BJ (cell line): ENCODE measurements at places on chromosomes 3 and 15.
A peak's percentile ranks its signal among the peaks of the same experiment; 100 is the strongest.

GRCh38 chr3:52144034-52144795, 10.0 kb downstream of the POC1A start:
- DNase-seq: no peak

DNA sequence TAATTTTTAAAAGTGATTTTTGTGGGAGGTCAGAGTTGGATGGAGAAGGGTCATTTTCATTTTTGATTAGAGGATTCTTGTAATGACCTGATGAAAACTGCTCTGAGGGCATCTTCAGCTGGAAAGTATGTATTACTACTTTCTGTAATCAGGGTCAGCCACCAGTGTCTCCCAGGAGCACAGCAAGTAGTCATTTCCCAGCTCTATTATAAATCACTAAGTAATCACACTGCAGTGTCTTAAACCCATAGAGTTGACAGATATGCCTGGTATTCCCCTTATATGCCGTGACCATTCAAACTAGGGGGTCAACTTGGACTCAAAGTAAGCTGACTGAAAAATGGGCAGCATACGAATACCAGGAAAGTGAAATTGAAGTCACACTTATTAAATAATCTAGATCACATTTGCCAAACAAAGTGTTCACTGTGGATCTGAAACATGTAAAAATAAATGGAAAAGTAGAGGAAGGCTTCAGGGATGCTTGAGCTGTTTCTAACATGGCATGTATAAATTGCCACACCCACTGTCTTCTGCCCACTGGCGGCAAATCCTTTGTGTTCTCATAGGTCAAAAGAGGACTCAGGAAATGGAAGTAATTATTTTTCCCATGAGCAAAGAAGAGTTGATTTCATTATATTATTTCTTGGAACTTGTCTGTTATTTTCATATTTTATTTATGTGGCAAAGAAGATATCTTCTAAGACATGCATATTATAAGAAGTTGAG, 105.7 kb downstream of the MBNL1 start:
- DNase-seq: no peak

- DNase-seq: no peak
Measured at GRCh38 chr3:185280572-185281365, 26.9 kb upstream of the EHHADH start.

DNA sequence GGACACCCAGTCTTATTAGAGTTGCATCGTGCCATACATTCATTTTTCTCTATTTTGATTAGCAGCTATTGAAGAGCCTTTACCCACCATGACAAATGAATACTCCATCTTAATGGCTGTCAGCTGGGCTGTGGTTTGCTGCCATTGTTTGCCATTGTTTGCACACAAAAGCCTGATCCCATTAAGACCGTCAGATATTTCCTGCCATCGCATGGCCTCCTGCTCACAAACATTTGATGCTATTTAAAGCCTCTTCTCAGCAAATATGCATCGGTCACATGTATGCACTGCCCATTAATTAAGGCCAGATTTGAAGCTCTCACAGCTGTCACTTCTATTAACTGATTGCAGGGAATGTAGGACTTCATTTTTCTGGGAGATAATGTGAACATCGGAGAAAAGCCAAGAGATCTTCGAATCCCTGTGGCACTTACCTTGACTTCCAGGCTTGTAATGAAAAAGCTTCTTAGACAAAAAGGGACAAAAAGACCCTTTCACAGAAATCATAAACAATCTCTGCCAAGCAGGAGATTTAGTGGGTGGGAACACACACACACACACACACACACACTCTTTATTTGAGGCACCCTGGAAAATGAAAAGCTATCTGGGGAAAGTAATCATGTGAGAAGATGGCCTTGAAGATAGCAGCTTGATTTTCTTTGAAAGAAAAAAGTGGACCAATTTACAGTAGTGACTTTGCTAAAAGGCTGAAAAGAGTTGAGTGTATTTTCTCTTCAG, 175.4 kb upstream of the NR2E3 start:
- DNase-seq: no peak

DNA sequence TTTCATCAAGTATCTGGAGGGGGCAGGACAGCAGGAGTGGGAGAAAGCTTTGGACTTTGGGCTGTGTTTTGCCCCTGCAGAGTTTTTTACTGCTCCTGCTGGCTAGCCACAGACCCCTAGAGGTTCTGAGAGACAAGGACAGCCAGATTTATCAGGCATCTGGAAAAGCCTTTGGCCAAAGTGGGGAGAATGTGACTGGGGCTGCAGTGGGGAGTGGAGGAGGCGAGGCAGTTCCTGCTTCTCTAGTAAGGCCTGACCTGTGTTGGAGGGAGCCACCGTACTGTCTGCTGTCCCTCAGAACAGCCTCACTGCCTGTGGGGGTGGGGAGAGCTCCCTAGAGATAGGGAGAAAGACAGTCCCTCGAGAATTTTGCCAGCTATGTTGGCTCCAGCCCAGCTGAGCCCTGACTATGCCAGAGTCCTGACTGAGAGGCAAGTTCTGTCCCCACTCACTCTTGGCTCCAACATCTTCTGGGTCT, 2.2 kb downstream of the ALPK3 start:
- DNase-seq: no peak

GRCh38 chr3:24628523-24629258, 134.0 kb upstream of the THRB start:
- DNase-seq: no peak

DNA sequence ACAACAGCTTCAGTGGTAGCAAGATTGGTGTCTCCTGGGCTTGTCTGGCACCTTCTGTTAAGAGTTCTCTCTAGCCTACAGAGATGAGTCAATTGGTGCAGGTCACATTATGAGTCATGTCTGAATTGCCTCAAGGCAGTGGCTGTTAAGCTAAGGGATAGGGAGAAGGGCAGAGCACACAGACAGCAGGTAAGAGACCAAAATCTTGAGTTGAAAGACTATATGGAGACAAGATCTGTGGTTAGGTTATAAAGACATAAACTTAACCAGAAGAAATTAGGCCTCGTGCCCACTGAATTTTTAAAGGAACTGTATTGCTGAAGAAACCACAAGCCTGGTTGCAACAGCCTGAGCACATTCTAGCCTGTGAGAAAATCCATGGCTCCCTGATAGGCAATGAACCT, 19.2 kb upstream of the KPNA1 start:
- DNase-seq: peak; percentile 57

DNA sequence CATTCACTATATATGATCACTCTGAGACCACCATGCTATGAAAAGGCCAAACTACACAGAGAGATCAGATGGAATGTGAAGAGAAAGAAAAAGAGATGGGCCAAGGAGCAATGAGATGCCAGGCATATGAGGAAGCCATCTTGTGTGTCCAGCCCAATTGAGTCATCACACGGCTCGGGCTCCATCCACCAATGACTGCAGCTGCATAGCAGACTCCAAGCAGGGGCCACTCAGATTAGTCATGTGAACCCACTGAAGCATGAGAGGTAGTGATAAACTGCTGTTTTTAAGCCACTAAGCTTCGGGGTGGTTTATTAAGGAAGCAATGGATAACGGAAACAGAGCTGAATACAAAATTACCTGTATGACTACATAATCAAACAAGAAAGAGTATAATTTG, 185.9 kb downstream of the SUCLG2 start:
- no peak for DNase-seq

DNA sequence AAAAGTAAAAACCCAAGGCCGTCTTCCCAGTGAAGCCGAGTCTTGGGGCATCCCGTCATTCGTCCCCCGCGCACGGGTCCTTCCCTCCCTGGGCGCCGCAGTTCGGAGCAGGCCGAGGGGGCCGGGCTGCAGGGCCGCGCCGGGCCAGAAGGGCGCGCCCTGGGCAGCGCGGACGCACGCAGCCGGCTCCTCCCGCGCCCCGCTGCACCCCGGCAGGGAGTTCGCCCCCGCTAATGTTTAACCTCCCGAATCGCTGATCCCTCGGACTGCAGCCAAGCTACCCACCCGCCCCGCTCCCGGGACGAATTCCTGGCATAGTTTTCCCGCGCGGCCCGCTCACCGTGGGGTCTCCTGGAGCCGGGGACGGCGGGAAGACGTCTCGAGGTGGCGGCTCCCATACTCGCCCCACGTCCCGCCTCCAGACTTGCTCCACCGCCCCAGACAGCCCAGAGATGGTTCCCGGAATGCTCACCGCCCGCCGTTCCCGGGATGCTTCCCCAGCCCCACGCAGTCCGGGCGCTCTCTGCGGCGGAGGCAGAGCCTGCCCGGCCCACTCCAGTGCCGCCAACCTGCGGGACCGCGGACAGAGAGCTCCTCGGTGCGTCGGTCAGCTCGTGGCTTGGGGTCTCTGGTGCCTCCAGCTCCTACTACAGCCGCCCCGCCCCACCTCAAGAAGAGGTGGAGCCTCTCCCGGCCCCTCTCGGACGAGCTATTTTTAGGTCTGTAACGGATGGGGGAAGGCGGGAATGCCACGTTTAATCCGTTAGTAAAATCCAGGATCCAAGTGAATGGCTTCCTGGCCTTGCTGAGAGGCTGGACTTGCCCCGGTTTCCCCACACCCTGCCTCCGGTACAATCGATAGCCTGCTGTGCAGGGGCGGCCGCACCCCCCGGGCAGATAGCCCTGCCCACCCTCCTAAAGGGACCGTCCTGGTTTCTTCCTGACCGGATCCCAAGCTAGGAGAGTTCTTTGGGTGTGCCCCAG, at the start of gene DZIP1L:
DZIP1L (minus strand) TSS at position 621 of the 984 bp plus-strand sequence. CDS start 11,637 bp downstream, outside the sequence.
- no peak for DNase-seq

DNA sequence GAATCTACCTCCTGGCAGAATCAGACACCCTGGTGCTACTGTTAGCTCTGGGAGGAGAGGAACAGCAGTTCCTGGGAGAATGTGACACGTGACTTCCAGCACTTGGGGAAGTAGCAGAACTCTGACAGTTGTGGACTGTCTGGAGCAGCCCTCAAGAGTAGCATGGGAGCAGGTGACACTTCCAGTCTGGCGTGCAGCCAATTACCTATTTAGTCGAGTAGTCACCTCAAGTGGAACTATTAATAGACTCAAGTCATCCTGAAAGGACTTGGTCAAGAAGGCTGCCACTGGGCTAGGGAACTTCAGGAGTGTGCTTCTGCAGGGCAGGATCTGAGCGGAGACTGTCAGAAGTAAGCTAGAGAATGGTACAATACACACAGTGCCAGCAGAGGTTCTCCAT, 62.3 kb downstream of the MTHFS start:
- no peak for DNase-seq

- DNase-seq: no peak
Measured at GRCh38 chr15:37014137-37014536, 86.2 kb downstream of the MEIS2 start.

DNA sequence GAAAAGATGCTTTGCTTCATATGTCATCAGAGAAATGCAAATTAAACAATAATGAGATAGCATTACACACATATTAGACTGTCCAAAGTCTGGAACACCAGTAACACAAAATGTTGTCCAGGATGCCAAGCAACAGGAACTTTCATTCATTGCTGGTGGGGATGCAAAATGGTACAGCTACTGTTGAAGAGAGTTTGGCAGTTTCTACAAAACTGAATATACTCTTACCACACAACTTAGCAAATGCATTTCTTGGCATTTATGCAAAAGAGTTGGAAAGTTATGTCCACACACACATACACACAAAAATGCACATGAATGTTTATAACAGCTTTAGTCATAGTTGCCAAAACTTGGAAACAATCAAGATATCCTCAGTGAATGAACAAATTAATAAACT, 195.2 kb upstream of the MME start:
- no peak for DNase-seq

DNA sequence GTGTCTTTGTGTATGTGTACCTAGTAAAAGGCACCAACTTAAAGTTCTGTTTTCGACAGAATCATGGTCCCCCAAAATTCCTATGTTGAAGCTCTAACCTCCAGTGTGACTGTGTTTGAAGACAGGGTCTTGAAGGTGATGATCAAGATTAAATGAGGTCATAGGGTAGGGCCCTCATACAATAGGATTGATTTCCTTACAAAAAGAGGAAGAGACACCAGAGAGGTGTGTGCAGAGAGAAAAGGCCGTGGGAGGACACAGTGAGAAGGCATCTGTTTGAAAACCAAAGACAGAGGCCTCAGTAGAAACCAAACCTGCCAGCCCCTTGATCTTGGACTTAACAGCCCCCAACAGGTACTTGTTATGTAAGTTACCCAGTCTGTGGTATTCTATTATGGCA, 52.0 kb upstream of the CORO2B start:
- DNase-seq: no peak

DNA sequence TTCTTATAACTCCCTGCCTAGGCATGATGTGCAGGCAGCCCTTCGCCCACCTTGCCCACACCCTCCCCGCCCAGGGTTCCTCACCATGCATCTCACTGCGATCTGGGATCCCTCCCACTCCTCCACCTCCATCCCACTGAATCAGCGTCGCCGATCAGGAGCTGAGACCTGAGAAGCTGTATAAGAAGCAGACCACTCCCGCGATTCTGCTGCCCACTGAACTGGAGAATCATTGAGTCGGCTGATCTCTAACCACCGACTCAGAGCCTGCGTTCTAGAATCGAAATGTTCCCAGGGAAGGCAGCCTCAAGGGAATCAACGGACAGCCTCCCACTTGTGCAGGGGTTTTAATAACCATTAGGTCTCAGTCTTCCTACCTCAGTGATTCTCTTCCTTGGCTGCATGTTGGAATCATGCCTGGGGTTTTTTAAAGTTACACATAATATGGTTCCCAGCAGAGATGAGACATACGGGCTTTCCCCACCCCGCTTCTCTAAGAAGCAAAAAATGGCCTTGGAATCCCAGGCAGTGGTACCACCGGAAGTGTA, 60.2 kb downstream of the TMEM44 start:
- DNase-seq: no peak

DNA sequence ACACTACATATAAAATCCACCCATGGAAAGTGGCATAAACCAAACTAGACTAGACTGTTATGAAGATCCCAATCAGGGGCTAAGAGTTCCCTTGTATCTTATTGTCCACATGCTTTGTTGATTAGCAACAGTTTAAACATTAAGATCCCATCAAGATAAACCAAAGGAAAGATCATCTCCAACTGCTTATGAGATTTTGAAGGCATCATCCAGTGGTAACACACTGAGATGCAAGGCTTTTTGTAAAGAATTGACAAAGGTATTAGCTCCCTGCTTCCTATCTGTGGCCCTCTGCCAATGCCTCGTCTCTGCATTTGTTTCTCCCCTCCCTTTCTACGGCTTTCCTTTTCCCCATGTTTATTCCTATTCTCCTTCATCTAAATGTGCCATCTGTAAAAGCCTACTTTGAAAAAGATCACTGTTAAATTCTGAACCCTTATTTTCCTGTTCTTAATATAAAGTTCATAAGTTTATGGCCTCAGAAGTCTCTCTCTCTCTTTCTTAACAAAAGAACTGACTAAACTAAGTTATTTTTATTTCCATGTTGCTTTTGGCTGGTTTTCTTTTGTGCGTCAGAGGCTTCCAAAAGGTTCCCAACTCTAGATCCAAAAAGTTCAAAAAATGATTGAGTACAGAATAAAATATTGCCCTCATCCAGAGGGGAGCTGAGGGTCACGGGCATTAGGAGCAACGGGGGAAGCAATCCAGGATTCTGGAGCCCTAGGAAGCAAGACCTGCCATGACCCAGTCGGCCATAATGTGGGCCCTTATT, 5.5 kb downstream of the PLD1 start:
- DNase-seq: no peak

- no peak for DNase-seq
Measured at GRCh38 chr3:45026957-45027356, 854 bp downstream of the CLEC3B start.

- no peak for DNase-seq
Measured at GRCh38 chr3:37670961-37671483, 190.7 kb upstream of the CTDSPL start.

- no peak for DNase-seq
Measured at GRCh38 chr3:179750720-179751328, 98.0 kb downstream of the USP13 start.

- DNase-seq: no peak
Measured at GRCh38 chr3:178001670-178002101, 534.5 kb upstream of the KCNMB2 start.

- no peak for DNase-seq
Measured at GRCh38 chr3:52439426-52440248, 5.3 kb downstream of the SEMA3G start.
